ENCODE measurements at places on chromosomes 12 and 14.

GRCh38 chr12:98419795-98420404 lies 95.5 kb upstream of the TMPO start:
- DNase-seq, result no peak

GRCh38 chr14:60563113-60563512 lies 54.2 kb downstream of the SIX6 start:
- peak; percentile 81 for DNase-seq

GRCh38 chr12:6822426-6823135 lies 960 bp downstream of the GPR162 start:
- DNase-seq, result no peak

GRCh38 chr12:80217011-80217535 lies 117.7 kb downstream of the OTOGL start:
- no peak for DNase-seq

DNA sequence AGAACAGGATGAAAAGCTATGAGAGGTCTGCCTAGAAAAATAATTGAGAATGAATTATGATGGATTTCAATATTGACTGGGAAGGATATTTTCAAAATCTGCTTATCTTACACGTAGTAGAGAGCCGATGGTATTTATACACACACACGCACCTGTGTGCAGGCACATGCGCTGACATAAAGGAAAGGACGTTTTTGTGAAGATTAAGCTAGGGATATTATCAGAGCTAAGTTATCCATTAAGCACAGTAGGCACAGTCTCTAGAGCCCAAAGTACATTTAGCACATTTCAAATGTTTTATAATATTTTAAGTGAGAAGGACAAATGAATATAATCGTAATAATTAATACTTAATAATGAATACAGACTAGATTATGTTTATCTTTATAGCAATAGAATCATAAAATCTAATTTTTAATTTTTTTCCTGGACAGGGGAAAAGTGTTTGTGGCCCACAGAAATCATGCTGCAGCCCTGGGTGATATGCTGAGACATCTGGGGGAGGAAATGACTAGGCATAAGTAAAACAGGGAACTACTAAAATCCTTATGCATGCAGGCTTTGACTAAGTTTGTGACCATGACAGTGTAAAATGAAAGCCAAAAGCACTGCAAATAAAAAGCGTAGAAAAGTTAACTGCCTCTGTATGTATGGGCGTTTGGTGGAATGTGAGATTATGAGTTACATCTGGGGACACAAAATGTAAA lies 146.1 kb downstream of the KITLG start:
- peak; percentile 45 for DNase-seq

GRCh38 chr12:24931666-24932405 lies 17.1 kb downstream of the BCAT1 start:
- no peak for DNase-seq

DNA sequence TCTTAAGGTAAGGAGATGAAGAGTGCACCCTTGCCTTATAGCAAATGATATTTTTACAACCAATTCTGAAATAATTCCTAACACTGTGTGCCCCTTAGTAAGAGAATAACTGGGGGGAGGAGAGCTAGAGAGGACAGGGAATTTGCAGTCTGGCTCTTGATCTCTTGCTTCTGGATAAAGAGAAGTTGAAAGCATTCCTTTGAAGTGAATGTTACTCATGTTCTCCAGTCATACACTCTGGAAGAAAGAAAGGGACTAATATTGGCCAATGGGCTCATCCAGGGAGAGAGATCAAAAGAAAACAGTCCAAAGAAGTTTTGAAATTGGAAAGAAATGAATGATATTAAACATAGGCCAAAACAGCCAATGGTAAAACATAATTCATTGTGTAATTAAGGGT lies 25.3 kb downstream of the C12orf75 start:
- peak; percentile 66 for DNase-seq

- DNase-seq, result no peak
Measured at GRCh38 chr12:96906498-96906848, 584 bp upstream of the NEDD1 start.

DNA sequence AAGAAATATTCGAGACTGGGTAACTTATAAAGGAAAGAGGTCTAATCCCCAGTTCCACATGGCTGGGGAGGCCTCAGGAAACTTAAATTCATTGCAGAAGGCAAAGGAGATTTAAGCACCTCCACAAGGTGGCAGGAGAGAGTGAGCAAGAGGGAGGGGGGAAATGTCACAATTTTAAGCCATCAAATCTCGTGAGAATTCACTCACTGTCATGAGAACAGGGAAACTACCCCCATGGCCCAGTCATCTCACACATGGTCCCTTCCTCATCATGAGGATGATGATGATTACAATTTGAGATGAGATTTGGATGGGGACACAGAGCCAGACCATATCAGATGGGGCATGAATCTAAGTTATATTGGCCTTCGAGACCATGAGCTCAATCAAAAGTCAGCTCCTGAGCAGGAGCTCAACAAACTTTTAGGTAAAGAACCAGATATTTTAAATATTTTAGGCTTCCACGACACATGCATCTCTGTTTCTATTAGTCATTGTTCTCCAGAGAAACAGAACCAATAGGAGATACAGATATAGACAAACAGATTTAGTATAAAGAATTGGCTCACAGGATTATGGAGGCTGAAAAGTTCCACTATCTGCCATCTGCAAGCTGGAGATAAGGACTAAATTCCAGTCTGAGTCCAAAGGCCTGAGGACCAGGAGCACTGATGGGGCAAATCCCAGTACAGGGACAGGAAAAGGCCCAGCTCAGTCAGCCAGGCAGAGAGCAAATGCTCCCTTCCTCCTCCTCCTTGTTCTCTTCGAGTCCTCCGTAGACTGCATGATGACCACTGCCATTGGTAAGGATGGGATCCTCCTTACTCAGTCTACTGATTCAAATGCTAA lies 24.9 kb downstream of the DGLUCY start:
- no peak for DNase-seq

- peak; percentile 28 for DNase-seq
Measured at GRCh38 chr12:77229640-77230442, 164.5 kb upstream of the E2F7 start.
